Foreskin fibroblast (primary cell): ENCODE measurements at places on chromosomes 13 and 19.

DNA sequence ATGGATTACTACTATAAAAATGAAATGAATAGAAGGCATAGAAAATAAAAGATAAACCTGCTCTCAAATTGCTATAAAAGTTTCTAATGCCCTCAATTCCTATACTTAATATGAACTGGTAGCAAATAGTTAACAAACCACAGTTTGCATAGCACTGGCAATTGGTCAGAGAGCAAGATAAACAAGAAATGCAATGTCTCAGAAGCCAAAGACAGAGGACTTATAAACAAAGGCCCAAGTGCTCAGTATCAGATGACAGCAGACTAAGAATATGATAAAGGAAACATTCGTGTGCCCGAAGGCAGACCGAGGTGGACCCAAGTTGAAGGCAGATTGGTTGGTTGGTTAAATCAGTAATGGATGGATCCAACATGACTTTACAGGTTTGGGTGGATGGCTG, 50.6 kb downstream of the IPO5 start:
- DNase-seq: peak; percentile 64

DNA sequence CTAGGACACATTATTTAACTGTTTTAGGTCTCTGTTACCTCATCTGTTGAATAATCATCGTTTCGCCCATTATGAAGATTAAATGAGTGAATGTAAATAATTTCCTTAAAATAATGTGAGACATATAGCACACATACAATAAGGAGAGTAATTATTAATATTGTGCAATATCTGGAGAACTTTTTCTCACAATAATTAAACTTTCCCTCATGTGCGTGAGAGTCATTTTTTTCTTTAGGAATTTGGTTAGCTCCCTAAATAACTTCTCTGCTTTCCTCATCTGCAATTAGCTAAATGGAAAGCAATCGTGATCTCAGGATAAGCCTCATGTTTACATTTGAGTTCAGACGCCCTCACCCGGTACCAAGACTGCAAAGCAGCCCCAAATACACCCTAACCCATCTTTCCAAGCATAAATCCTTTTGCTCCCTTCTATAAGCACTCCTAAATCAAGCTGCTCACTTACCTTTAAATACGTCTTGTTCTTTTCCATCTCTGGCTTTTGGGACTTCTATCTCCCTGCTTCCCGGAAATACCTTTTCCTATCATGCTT, 78.8 kb downstream of the MZT1 start:
- DNase-seq: no peak

DNA sequence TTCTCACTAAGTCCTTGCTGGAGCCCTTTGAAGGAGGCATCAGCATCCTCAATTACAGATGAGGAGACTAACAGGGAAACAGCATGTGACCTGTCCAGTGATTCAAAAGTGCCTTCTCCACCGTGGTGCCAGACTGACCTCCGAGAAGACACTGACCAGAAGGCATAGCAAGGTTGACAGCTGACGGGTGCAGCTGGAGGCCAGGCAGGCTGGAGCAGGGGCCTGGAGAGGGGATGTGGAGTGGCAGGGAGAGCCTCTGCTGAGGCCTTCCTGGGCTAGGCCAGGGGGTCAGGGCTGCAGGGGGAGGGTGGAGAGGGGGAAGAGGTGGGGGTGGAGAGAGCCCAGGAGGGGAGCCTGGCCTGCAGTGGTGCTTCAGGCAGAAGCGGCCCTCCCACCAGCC, 66.3 kb downstream of the KCTD15 start:
- no peak for DNase-seq

- DNase-seq: no peak
Measured at GRCh38 chr13:95296326-95296925, 4.8 kb downstream of the ABCC4 start.

DNA sequence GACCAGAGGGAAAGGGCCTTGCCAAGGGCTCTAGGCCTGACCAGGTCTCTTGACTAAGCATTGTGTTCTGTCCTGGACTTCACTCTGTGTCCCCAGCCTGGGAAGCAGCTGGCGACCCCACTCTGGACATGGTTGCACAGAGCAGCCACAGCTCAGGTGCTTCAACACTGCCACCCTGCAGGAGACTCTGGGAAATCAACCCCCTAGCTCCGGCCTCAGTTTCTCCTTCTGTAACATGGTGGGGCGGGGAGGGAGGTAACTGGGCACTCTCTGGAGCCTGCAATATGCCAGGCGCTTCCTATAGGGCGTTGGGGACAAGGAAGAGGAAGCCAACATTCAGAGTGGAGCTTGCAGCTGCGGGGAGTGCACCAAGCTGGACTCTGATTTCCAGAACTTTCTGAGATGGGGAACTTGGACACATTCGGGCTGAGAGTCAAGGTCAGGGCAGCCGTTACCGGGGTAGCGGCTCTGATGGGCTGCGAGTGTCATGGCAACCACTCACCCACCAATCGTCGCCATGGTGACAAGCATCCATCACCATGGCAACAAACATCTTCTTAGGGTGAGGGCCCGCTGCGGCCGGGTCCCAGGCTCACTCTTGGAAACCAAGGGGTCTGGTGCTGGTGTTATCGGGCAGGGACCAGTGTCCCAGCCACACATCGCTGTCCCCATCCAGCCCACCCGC, 12.8 kb downstream of the F2RL3 start:
- DNase-seq: no peak

DNA sequence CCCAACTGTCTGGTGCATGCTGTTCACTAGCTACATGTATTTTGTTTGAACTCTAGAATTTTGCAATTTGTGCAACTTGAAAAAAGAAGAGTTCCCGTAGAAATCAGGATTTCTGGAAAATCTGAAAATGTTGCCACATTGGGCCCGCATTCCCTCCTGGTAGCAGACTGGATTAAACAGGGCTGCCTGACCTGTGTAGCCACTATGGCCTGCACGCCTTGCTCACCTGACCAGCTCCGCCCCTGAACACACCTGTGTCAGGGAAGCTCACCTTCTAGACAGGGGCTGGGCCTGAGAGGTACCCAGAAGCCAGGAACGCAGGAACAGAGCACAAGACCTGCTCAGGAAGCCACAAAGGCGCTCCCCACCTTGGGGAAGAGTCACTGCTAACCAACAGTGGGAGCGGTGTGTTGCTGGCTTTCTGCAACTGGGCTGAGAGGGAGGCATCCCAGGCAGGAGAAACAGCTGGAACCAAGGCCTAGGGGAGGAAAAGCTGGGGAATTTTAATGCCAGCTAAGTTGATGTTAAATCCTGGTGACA, 106.5 kb downstream of the UQCRFS1 start:
- no peak for DNase-seq

DNA sequence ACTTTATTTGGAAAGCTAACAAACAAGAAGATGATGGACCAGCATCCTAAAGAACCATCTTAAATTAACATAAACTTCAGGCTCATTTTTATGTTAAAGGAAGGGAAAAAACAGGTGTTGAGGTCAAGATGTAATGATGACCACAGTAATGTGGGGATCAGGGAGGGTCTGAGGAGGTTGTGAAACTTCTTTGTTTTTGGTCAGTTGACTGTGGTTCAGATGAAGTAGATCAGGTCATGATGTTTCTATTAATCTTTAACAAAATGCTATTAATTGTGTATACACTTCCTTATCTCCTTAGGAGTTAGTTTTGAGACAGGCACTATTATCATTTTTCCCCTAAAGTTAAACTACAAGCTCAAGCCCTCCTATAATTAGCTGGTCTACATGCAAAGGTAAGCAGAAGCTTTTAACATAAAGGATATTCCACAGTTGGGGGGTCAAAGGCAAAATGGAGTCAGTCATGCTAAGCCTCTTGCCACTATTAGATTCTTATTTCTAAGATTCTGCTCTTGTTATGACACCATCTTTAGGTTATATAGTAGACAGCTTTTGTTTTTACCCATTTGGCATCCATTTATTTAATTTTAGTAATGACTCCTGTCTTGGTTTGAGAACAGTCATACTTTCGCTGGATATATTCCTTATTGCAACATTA, 800.1 kb upstream of the PCDH9 start:
- DNase-seq: no peak

DNA sequence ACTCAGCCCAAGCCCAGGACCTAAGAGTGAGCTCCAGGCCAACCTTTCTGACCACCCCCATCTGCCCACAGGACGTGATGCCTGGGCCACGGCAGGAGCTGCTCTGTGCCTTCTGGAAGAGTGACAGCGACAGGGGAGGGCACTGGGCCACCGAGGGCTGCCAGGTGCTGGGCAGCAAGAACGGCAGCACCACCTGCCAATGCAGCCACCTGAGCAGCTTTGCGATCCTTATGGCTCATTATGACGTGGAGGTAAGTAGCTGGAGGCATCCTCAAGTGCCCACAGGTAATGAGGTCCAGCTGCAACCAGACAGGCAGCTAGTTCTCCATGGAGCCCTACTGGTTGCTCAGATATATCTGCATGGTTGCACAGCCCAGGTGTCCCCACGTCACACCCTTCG, 14.8 kb downstream of the DDX39A start:
- DNase-seq: no peak

- no peak for DNase-seq
Measured at GRCh38 chr13:110407531-110407930, 100.4 kb downstream of the COL4A2 start.

GRCh38 chr19:4172861-4173473, 9.4 kb downstream of the SIRT6 start:
- peak; percentile 74 for DNase-seq

- no peak for DNase-seq
Measured at GRCh38 chr19:48510421-48511268, 990 bp downstream of the LMTK3 start.

DNA sequence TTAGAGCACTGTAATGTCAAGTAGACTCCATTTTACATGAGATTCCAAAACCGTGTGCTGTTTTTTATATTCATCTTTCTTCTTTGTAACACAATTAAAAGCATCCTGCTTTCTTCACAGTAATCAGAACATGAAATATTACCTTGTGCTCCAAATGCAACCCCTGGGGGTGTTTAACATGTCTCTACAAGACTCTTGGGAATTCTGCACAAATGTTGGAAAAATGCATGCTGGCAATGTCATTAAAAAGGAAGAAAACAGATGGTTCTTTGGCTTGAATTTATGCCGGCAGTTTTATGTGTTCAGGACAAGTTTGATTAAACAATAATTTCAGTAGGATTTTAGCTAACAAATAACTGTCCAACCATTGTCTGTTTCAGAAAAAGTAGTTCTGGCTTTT, 159.1 kb downstream of the LIG4 start:
- DNase-seq: no peak

DNA sequence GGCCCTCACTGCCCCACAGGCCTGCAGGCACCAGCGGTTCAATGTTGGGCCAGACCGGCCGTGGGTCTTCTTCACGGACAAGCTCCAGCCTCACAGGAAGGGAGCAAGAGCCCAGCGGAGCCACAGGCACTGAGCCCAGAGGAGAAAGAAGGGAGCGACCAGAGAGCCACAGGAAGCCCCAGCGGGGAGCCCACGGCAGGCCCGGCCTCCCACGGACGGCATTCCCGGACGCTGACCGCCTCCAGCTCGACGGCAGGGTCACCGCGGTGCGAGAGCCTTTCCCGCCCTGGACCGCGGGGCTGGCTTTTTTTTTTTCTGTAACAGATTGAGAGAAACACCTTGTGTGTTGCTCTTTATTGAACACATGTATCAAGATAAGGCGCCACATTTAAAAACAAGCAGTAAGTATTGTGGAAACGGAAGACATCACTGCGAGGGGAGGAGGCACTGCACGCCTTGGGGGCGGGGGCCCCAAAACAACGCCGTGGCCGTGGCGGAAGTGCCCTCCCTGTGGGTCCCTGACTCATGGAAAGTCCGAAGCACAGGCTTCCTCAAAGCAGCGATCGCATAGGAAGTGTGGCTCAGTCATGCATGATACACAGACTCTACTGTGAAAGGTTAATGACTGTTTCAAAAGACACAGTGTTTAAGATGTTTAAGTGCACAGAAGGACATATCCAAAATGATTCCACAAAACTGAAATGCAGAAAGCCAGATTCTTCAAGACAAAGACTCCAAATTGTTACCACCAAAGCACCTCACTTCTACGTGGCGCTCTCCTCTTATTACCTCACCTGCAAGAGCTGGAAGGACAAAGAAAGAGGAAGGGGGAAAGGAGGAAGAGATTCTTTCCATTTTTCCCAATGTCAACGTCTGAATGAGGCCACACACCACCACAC, 3.5 kb downstream of the RASA3 start:
- peak; percentile 82 for DNase-seq

- no peak for DNase-seq
Measured at GRCh38 chr13:48686636-48687210, 33.0 kb downstream of the CYSLTR2 start.

DNA sequence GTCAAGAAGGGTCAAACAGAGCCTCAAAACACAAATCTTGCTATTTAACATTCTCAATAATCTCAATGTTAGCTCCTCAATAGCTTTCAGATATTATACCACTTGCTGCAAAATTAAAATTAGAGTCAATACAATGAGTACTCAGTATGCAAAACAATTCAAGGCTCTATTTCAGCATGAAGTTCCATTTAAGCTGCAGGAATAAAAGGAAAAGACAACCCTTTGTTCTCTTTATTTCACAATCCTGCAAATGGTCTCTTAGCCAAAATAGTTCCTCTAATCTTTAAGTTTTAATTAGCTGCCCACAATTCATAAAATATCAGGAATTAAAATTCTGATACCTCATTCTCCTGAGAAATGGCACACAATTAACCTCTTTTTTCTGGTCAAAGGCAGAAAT, 40.5 kb upstream of the DCT start:
- no peak for DNase-seq

DNA sequence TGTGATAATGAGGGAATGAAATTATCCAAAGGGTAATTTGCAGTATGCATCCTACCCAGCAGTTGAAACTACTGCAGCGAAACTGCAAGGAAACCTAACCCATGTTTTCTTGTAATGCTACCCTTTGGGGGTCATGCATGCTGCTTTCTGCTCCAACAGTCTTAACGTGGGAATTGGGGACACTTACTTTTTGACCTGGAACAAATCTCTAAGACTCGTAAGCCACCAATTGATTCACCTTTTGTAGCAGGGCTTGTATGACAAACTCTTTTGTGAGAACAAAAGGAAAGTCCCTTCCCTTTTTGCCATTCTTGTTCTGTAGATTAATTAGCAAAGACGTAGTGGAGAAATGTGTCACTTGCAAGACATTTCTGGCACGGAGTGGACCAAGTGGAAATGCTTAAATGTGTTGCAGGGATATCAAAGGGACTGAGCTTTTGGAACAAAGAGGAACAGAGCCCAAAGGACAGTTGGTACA, 27.4 kb downstream of the LRCH1 start:
- no peak for DNase-seq

DNA sequence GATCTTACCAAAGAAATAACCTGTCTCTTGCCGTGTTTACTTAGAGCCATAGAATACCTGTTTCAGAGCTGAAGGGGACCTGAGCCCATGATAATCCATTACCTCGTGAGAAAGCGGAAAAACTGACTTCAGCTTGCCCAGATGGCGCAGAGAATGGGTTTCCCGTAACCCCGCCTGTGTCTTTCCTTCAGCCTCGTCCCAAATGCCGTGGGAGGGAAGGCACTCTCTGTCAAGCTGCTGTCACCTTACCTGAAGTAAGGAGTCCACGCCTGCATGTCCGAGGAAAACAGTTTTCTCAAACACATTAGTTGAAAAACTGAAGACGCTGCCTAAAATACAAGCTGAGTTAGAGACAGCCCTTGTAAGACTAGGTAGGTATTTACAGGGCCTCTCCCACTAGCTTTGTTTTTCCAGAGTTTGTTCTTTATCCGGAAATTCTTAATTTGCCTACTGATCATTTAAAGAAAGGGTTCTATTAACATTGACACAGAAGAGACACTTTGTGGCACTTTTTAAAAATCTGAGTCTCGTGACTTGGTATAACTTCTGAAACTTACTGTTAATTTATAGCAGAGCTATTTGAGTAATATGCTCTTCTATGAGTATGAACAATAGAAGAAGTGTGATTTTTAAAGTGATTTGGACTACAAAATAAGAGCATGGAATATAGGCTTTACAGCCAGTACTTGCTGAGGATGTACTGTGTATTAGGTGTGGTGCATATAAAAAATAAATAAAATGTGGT, 1.3 kb upstream of the INTS6 start:
- DNase-seq: peak; percentile 28

GRCh38 chr13:69109891-69110525, 997.6 kb upstream of the ATXN8OS start:
- DNase-seq: no peak
